ENCODE measurements at places on chromosomes 3 and 15.

DNA sequence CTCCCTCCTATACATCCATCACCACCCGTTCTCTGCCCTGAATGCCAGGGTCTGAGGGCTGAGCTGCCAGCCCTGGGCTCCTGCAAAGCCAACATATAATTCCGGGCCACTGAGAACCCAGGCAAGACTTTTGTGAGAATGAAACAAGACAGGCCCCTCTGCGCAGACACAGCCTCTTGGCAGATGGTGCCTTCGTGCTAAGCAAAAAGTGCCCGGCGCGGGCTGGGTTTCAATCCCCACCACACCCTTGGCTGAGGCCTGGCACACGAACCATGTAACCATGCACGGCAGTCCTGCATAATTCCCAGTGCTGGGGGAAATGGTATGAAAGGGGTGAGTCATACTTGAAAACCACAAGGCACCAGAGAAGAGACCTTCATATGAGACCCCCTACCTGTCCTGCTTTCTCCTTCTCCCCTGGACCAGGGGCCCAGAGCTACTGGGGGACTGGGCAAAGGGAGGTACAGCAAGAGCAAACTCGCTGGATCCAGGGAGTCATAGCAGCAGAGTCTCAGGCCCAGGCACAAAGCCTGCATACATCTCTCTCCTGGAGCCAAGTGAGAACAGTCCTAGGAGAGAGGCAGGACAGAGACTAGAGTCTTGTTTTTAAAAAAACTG lies 26.1 kb upstream of the LOXL1 start:
- no peak for DNase-seq

DNA sequence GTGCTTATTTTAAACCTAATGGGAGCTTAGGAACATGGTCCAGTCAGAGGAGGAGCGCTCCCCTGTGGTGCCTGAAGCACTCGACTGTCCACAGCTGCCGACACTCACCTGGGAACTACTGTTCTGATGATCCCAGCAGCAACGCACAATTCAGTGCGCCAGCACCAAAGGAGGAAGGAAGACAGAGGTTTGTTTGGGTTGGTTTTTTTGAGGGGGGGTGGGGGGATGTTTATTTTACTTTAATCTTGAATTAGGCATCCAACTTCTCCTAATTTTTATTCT lies 48.8 kb upstream of the VGLL4 start:
- no peak for DNase-seq

GRCh38 chr3:148079370-148079769 lies 618.3 kb upstream of the AGTR1 start:
- DNase-seq: no peak

DNA sequence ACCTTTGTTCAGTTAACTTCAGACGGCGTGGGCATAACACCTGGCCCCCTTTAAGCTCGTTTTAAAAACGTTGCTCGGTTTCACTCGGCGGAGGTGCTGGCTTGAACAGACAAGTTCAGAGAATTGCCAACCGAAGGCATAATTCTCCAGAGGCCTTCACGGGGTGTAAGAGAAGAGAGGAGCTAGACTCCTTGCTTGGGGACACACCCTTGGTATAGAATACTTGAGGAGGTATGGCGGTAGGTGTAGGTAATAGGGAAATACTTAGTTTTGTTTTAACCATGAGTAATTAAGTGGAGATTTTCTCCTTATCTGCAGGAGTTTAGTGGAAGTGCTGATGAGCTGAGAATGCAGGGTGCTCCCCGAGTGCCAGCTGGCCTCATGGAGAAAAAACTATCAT lies 921 bp downstream of the FBXL2 start:
- no peak for DNase-seq

DNA sequence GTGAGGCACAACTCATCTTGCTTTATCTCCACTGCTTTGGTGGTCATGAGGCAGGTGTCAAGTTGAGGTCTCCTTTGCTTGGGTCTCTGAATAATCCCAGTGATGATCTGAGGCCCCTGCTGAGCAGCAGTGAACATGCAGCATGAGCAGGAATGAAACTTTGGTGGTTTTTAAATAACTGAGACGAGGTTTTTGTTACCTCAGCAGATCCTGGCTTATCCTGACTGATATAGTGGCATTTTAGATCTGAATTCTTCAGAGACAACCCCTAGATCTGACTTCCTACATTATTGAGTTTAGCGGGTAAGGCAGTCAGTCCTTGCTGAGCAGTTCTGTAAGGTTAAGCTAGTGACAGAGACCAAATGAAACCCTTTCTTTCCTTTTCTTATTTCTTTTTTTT lies 230.4 kb downstream of the ARRDC4 start:
- no peak for DNase-seq

- DNase-seq: no peak
Observed at GRCh38 chr15:55863911-55864310, 121.0 kb upstream of the PRTG start.

- no peak for DNase-seq
Observed at GRCh38 chr15:37103163-37103435, 2.8 kb upstream of the MEIS2 start.

DNA sequence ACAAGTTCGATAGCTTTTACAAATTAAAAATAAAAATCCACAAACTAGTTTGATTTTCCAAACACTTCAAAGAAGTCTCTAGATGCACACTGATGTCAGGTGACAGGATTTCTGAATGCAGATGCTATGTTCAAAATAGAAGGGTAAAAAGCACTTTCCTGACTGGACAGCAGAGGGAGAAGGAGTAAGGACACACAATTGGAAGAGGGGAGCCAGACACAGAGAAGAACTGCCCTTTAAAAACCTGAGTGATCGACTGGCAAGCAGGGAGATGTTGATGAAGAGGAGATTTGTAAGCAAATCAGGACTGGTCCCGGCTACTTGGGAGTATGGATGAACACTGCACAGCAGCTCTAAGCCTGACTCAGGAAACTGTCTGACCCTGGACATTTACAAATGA lies 612.8 kb downstream of the MAGI1 start:
- no peak for DNase-seq

DNA sequence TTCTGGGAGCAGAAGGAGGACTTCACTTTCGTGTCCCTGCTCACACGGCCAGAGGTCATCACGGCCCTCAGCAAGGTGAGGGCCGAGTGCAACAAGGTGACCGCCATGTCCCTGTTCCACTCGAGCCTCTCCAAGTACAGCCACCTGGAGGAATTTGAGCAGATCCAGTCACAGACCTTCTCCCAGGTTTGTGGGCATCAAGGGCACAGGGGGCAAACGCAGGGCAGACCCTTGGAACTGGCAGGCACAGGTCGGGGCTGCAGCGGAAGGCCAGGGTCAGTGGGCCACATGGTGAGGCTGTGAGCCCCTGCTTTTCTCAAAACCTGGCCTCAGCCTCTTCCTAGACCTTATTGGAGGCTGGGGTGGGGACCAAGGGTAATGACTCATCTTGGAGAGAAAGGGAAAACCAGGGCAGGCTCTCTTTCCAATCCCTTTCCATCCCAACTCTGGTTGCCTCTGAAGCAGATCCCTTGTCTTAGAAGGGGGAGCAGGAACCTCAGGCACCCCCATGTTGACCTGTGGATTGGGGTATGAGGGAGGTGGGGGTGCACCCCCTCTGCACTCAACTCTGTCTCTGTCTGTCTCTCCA lies 29.5 kb downstream of the DNAH1 start:
- DNase-seq: no peak

DNA sequence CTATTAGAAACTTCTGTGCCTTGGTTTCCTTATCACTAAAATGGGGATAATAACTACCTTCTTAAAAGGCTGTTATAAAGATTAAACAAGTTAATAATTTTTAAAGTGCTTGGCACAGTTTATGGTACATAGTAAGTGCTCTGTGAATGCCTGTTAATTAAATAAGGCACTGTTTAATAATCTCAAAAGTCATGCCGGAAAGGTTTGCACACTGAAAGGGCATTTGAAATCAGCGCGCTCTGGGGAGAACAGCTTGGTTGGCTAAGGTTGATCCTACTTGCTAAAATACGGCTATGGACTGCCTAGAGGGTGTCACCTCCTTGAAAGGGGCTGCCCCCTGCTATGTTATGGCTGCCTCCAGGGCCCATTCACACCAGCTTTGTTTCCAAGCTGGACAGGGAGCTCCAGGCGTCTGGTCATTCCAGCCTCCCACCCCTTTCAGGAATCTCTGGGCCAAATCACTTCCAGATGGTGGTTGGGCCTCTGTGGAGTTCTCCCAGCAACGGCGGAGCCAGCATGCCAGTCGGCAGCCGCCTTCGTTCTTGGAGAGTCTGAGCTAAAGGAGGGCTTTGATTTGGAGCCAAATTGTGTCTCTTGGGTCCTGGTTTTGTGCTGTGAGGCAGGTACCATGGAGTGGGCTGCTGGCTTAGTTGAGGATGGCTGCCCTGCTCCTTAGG lies 5.9 kb downstream of the FLNB start:
- no peak for DNase-seq

GRCh38 chr15:92048739-92049138 lies 195.2 kb downstream of the SLCO3A1 start:
- DNase-seq: no peak

DNA sequence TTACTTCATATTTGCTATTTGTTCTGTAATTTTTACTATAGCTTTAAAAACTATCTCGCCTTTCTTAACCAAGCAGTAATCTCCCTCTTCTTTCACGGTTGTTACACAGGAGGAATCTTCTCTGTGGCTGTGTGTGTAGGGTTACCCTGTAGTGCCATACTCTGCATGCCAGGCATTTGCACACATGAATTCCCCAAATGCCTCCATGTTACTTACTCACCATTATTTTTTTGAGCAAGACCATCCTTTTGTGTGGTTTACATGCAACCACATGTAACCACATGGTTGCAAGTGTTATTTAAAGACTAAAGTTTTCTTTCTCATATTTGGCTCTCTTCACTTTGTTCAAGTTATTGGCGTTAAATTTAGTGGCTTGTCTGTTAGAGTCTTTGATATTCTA lies 45.5 kb downstream of the HPS3 start:
- DNase-seq: no peak

GRCh38 chr3:79367066-79367465 lies 400.7 kb downstream of the ROBO1 start:
- DNase-seq: no peak

- DNase-seq: peak; percentile 67
Observed at GRCh38 chr3:196287440-196288140, at the start of gene PCYT1A. TSS of gene PCYT1A (minus strand) at chr3:196287726. CDS start at chr3:196270531, 17,195 bp downstream.

- DNase-seq: no peak
Observed at GRCh38 chr3:189794518-189794917, 163.3 kb downstream of the TP63 start.

DNA sequence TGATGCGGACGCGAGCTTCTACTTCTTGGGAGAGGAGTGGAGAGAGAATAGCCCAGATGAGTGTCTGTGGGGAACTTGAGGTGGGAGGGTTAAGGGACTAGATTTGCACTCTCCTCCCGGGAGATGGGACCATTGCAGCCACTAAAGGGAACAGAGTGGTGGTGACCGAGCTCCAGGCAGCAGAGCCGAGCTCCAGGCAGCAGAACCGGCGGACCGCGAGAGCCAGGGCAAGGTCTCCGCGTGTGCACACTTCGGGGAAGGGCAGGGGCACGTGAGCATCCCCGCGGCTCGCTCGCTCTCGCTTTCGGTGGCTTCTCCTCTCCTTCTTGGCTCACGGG lies 1.1 kb downstream of the IGDCC3 start:
- no peak for DNase-seq

GRCh38 chr3:132016061-132017041 lies 18.5 kb downstream of the CPNE4 start:
- DNase-seq: no peak

- DNase-seq: no peak
Observed at GRCh38 chr3:29465836-29466235, 185.0 kb downstream of the RBMS3 start.

- no peak for DNase-seq
Observed at GRCh38 chr3:184058029-184058428, 5.2 kb downstream of the HTR3C start.

GRCh38 chr3:63705092-63705645 lies 52.7 kb downstream of the SNTN start:
- DNase-seq: no peak

DNA sequence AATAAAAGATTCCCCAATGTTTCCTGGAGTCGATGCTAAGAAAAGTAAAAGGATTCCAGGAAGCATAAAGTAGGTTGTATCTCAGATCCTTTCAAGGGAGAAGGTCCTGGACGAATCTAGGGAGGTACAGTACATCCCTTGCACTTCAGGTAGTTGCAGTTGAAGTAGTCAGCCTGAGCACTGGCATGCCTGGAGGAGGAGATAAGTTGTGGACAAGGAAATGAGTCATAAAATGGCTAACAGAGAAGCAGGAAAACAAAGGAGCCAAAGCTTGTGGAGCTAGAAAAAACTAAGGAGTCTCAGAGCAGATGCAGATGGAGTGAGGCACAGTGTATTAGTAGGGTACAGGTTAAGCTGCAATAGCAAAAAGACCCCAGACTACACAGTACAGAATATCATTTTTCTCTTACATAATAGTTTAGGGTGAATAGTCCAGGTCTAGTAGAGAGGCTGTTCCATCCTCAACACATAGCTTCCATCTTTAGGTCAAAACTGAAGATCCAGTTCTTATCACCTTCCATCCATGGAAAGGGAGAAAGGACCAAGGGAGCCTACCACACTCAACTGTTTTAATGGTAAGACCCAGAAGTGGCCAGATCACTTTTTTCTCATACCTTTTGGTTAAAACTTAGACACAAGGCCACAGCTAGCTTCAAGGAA lies 41.3 kb downstream of the COL6A5 start:
- DNase-seq: no peak

DNA sequence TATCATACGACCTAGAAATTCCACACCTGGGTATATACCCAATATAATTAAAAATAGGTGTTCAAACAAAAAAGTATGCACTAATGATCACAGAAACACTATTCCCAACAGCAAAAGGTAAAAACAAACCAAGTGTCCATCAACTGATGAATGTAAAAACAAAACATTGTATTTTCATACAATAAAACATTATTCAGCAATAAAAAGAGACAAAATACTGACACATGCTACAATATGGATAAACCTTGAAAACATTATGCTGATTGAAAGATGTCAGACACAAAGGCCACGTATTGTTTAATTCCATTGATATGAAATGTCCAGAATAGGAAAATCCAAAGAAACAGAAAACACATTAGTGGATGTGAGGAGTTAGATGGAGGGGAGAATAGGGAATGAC lies 71.0 kb downstream of the RPL22L1 start:
- no peak for DNase-seq

DNA sequence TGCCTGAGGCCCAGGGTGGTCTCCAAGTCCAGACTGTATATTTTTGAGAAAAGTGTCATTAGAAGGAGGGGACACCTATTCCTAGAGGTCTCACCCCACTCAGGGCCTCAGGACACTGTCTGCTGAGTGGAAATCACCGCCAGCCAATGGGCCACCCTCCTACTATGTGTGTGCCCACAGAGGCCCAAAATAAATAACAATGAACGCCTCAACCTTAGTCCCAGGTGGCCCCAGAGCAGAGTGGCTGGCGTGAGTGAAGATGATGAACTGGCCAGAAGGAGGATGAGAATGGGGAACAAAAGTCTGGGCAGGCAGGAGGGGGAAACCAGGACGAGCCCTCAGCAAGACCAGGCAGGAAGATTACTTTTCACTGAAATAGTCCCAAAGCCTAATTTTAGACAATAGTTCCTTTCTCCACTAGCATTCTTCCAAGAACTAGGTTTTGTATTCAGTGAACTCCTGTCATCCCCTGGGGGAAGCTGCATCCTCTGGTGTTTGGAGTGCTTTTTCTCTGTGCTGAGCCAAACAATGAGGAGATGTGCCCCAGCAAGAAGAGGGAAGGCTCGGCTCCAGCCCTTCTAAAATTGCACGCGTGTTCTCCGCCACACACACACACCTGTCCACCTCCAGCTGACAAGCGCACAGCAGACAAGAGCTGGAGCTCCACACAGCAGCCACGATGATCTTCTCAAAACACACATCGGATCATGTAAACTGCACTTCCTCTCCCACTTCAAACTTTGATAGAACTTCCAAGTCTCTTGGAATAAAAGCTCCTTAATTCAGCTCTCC lies 72.2 kb downstream of the ADCY5 start:
- no peak for DNase-seq

- DNase-seq: no peak
Observed at GRCh38 chr3:23662079-23662617, 143.6 kb upstream of the UBE2E1 start.

Measured in activated effector memory CD4-positive, alpha-beta T cell treated with Interleukin-2 at 50 U/mL for 16 hours (primary cell).